Lower leg skin (tissue), 4 donors: ENCODE measurements at places on chromosomes 5 and 9.

GRCh38 chr5:95076395-95077185 is 208.3 kb downstream of the MCTP1 start:
- no peak for DNase-seq

DNA sequence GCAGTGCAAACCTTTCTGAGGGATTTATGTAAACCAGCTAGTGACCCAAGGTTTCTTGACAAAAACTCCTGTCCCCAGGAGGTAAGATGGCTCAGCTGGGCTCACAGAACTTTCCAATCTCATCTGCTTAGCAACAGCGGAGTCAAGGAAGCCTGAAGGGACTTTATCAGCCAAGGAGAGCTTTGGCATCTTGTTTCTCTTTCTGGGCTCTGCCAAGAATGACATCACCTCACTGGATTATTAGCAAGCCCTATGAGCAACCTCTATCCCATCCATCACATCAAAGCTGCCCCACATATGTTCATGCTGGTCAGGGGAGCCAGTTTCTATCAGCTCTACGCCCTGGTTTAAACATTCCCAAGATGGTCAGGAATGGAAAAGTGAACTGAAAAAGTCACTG is 461.3 kb downstream of the ENC1 start:
- no peak for DNase-seq

DNA sequence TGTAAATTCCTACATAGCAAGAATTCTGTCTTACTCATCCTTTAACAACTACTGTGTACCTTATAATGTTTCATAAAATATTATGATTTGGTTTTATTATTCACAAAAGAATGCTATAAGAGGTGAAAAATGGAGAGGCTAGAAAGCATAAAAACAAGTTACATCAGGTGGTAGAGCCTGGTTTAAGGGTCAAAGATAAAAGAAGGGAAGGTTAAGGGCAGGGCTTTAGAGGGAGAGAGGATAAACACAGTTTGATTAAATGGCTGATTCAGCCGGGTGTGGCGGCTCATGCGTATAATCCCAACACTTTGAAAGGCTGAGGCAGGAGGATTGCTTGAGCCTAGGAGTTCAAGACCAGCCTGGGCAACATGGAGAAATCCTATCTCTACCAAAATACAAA is 40.4 kb upstream of the HSPB3 start:
- DNase-seq, result no peak

DNA sequence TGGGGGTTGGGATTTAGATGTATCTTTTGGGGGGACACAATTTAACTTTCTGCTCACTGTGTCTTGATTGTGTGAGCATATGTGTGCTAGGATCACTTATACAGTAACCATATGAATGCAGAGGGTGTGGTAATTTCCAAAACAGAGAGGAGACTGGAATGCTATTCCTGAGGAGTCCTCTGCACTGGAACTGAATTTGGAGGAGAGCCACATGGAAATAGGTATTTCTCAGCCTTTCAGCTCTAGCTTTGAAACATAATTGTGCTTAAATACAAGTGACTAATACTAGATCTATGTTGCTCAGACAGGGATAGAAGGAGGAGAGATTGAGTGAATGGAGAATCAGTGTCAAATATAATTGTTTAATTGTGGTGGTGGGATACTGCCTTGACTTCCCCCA is 45.5 kb downstream of the FOCAD start:
- no peak for DNase-seq

DNA sequence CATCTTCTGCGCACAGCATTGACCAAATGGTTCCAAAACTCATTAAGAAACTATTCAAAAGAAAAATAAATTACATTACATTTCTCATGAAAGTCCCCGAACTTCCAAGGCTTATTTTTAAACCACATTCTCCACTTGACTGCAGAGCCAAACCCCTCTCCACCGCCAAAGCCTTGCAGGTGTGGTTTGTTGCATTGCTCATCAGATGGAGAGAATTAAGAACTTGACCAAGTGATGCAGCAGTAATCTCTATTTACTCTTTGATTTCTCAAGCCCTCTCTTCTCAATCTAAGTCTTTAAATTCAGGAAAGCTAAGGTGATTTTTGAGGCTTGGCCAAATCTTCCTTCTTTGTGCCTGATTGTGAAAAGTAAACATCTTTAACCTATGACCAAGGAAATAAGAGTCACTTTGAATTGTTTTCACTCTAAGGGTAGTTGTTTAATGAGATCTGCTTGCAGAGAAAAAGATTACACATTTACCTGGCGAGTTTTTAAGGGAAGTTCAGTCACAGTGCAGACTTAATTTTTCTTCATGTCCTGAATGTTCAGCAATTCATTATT is 290.5 kb upstream of the ITGA1 start:
- no peak for DNase-seq

GRCh38 chr5:156103155-156103885 is 223.6 kb upstream of the SGCD start:
- DNase-seq, result no peak

GRCh38 chr9:1490341-1491232 is 440.4 kb downstream of the DMRT2 start:
- no peak for DNase-seq

GRCh38 chr9:90904706-90905478 is 103.3 kb downstream of the SYK start:
- DNase-seq, result peak; percentile 86

DNA sequence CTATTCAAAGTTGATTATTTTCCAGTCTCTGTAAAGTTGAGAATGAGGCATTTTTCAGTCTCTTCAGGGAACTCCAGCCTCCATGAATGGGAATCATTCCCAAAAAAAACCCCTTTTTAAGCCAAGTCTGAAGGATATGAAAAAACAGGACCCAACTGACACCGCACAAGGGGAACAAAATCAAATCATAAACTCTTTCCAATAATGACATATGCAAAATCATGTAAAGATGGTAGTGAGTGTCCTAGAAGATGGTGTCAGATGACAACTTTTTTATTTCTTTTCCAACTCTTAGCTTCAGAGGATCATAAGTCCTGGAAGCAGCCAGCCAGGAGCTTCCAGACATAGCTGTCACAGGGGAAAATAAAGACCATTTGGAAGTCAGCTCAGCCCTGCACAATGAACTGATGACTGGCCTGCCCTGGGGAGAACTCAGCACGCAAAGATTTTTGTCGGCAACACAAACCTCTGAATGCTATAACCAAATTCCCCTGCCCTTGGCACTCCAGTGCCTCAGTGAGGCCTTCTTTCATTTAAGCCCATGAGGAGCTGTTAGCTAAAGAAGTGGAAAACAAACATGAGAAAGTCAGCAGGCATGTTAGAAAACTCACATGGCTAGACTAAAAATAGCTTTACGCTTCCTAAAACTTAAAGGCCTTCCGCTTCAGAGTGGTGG is 85.4 kb downstream of the SLC1A3 start:
- DNase-seq, result peak; percentile 20

DNA sequence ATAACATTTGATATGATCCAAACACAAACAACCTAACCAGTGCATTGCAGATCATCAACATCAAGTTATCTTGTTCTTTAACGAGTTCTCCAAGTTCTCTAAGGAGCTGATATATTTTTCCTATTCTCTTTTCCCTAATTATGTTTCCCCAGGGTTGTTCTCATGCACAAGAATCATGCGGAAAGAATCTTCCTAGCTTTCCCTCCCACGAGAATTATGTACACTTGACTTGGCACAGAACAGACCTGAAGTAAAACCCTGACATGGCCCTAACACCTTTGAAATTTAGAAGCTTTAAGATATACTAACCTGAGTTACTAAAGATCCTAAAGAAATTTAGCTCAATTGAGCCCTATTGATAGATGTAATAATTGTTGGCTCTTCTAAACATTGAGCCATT is 110.7 kb upstream of the FST start:
- no peak for DNase-seq

DNA sequence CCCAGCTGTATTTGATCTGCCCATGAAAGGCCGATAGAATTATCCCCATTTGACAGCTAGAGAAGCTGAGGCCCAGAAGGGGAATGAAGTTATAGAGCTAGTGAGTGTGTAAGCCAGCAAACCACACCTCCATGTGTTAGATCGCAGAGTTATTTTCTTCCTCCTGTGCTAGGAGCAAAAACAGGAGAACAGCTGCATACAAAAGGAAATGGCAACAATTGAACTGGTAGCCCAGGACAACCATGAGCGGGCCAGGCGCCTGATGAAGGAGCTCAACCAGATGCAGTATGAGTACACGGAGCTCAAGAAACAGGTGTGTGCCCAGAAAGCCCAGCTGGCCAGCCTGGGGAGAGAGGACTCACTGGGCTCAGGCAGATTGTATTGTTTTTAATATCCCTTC is 30.4 kb downstream of the RAB14 start:
- no peak for DNase-seq

GRCh38 chr5:138455232-138455930 is 9.9 kb upstream of the EGR1 start:
- DNase-seq, result no peak
